Activated CD4-positive, alpha-beta T cell treated with anti-CD3 and anti-CD28 coated beads for 48 hours (primary cell): ENCODE measurements at places on chromosomes 3 and 15.

- no peak for DNase-seq
These were observed 135.7 kb upstream of the UMPS start for GRCh38 chr3:124594581-124594980.

GRCh38 chr15:70053001-70053715 is 44.6 kb downstream of the TLE3 start:
- no peak for DNase-seq

DNA sequence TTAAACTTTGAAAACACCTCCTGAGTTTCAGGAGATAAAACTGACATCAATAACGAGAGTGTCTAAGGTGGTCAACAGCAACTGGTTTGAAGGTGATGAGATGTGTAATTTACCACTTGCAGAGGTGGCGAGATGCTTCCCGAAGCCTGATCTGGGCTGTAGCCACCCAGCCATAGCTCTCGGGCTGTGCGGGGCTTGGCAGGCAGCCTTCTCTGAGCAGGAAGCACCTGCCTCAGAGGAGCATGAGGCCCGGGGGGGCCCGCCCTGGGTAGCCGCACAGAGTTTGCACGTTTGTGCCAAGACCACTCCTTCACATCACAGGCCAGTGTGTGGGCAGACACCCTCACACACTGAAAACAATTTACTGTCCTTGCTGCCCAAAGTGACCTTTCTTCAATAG is 220.3 kb downstream of the CACNA2D3 start:
- DNase-seq, result no peak

- DNase-seq, result no peak
These were observed 3.5 kb upstream of the CPNE4 start for GRCh38 chr3:132038198-132038825.

- DNase-seq, result no peak
These were observed 1.0 kb upstream of the BTBD1 start for GRCh38 chr15:83068054-83068453.

DNA sequence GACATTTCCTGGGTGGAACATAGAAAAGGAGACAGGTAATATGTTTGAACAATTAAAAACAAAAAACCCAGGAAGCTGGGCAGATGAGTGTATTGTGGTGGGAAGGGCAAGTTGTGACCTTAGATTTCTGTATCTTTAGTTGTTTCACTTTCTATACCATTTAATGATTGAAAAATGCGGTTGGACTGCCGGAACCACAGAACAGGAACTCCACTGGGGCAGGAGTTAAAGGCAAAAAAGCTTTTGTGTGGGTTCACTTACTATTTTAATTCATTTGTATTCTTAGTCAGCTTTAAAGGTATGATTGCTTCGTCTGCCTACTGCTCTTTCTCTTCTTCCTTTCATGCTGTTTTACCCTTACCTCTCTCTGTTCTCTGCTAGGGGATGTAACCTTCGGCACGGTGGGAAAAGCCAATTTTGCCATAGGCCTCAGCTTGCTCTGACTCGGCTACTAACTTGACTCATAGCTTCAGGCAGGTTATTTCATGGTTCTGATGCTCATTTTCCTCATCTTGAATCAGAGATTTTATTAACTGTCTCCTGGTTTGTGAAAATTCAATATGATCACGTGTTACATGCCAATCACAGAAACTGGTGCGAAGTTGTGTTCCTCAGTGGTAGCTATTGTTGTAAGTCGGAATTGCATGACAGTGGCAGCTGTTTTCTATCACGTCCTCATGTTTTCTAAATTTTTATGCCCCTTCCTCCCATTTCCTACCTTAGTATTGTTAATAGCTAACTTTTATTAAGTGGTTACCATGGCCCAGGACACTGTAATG is 1.6 kb upstream of the MCTP2 start:
- DNase-seq, result peak; percentile 65

- no peak for DNase-seq
These were observed 415.8 kb upstream of the GRM7 start for GRCh38 chr3:6444888-6445658.

GRCh38 chr3:32596909-32597369 is 26.3 kb upstream of the DYNC1LI1 start:
- no peak for DNase-seq
